ENCODE measurements at places on chromosomes 11 and 22. TPM values are rescaled to one million over a fixed set of nuclear protein-coding genes. Genes with fewer than 3 reads are reported as not detected.

- no peak overlapping the region for H3K4me3 ChIP-seq
- H3K36me3 ChIP-seq: no peaks in the 10 kb centered on the region
- peak; percentile 25 for DNase-seq
- H3K27me3 ChIP-seq: no peaks in the 10 kb centered on the region
These were observed 105.8 kb upstream of the ARHGAP42 start for GRCh38 chr11:100581318-100581717.

- no peaks in the 10 kb centered on the region for H3K36me3 ChIP-seq
- H3K4me1 ChIP-seq: no peaks in the 10 kb centered on the region
- no peak for DNase-seq
- H3K27ac ChIP-seq: no peak overlapping the region
- no peaks in the 10 kb centered on the region for H3K27me3 ChIP-seq
These were observed 12.6 kb downstream of the PRAME start for GRCh38 chr22:22546490-22546889.

Gene NCAPD3
- total RNA-seq: 6.7 TPM

DNA sequence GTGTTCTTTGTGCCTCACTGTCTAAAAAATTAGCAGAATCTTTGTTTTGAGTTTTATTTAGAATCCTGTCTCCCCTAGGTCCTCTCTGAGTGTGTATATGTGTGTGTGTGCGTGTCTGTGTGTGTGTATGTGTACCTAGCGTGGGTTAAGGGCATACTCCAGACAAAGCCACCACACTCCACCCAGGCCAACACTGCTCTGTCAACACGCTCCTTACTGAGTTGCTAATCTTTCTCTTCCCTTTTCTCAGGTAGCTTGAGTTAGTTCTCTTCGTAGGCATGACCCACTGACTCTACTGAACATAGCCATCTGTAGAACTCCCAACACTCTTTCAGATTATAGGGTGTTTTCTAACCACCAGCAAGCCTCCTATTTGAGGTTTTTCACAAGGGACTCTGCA lies 131.1 kb downstream of the LRRC4C start:
- no peak overlapping the region for H3K4me3 ChIP-seq
- H3K27ac ChIP-seq: no peak overlapping the region
- H3K4me1 ChIP-seq: no peaks in the 10 kb centered on the region
- H3K27me3 ChIP-seq: no peaks in the 10 kb centered on the region
- H3K36me3 ChIP-seq: no peaks in the 10 kb centered on the region

DNA sequence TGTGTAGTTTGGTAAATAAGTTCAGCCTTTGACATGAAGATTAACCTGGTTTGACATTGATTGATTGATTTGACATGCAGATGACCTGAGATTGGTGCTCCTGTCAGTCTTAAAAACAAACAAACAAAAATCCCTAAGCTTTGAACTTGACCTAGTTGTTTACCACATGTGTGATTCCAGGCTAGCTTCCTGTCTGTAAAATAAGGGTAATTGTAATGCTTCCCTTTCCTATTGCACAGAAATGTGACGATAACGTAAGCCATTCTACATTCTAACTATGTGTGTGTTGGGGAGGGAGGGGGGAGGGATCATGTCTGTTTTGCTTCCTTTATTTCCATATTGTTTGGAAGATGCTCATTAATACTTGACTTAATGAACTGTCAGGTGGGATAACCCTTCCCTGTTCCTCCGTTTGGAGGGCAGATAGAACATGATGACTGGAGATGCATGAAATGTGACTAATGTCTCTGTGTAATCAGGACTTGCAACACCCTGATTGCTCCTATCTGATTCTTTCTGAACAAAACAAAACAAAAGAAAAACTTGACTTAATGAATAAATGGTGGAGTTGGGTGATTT lies 106.1 kb upstream of the CLMP start:
- H3K27me3 ChIP-seq: no peaks in the 10 kb centered on the region
- H3K4me3 ChIP-seq: no peak overlapping the region
- no peaks in the 10 kb centered on the region for H3K36me3 ChIP-seq

GRCh38 chr11:72243173-72244059 lies 560 bp downstream of the PHOX2A start:
- H3K36me3 ChIP-seq: no peaks in the 10 kb centered on the region
- peaks cover 10% of the 10 kb centered on the region for H3K4me1 ChIP-seq
- H3K4me3 ChIP-seq: no peak overlapping the region

GRCh38 chr11:10268746-10269488 lies 25.1 kb downstream of the SBF2 start:
- DNase-seq: no peak
- H3K4me1 ChIP-seq: peaks cover 6% of the 10 kb centered on the region
- H3K4me3 ChIP-seq: no peak overlapping the region

Gene FOLH1
- total RNA-seq: not detected

Gene GGT1
- 1.3 TPM for total RNA-seq

Gene MRGPRX3
- total RNA-seq: not detected

Gene GPHA2
- total RNA-seq: not detected

Gene CLDN5
- 104 TPM for total RNA-seq

Gene CDCA5
- total RNA-seq: 1.00 TPM

Gene ACTN3
- total RNA-seq: 0.85 TPM

- no peak for DNase-seq
- H3K4me3 ChIP-seq: no peak overlapping the region
- H3K36me3 ChIP-seq: no peaks in the 10 kb centered on the region
- H3K27me3 ChIP-seq: no peaks in the 10 kb centered on the region
- no peaks in the 10 kb centered on the region for H3K4me1 ChIP-seq
These were observed 43.6 kb downstream of the SHISAL1 start for GRCh38 chr22:44269117-44269498.

GRCh38 chr11:105611572-105612441 lies 1.9 kb downstream of the GRIA4 start:
- DNase-seq: no peak
- no peaks in the 10 kb centered on the region for H3K4me1 ChIP-seq
- no peak overlapping the region for H3K4me3 ChIP-seq
- peaks cover 21% of the 10 kb centered on the region for H3K27me3 ChIP-seq
- no peaks in the 10 kb centered on the region for H3K36me3 ChIP-seq
- H3K27ac ChIP-seq: no peak overlapping the region

- H3K27ac ChIP-seq: no peak overlapping the region
- no peak for DNase-seq
- H3K36me3 ChIP-seq: no peaks in the 10 kb centered on the region
- no peaks in the 10 kb centered on the region for H3K27me3 ChIP-seq
- no peak overlapping the region for H3K4me3 ChIP-seq
These were observed 663.5 kb downstream of the BRD1 start for GRCh38 chr22:49163960-49164690.

DNA sequence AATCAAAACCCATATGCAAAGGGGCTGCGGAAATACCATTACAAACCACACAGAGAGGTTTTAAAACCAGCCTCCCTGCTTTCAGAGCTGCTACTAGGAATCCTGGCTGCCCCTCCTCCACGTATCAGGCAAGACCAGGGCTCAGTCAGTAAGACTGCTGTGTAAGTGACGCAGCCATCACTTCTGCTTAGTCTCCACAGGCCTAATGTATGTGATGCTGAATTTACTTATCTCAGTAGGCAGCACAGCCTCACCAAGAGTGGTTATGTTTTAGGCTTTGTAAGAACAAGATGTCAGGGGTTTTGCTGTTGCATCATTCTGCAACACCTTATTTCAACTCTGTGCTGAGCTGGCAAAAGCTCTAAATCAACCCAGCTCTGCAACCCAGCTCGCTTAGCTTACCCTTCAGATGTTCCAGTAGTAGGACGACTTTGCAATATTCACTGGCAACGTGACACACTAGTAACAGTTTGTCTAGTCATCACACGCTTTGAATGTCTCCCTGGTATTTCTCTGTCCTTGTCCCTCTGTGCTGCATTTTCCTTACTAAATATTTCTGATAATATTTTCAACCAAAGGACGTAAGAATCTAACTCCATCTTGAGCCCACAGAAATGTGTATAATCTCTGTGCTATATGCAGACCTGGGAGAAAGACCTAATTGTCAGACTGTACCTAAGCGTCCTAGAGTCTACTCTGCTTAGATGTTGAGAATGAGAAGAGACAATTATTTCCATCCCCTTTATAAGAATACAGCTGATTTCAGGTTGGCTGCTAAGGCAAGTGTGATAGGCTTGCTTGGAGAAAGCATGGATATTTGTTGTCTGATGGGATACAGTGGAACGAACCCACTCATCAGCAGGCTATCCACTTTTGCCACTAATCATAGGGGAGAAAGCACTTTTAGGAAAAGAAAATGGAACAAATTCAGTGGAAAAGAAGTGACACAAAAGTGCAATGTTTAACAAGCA lies 72.2 kb downstream of the LARGE2 start:
- peaks cover 27% of the 10 kb centered on the region for H3K4me1 ChIP-seq
- no peaks in the 10 kb centered on the region for H3K27me3 ChIP-seq
- H3K4me3 ChIP-seq: no peak overlapping the region
- no peaks in the 10 kb centered on the region for H3K36me3 ChIP-seq

DNA sequence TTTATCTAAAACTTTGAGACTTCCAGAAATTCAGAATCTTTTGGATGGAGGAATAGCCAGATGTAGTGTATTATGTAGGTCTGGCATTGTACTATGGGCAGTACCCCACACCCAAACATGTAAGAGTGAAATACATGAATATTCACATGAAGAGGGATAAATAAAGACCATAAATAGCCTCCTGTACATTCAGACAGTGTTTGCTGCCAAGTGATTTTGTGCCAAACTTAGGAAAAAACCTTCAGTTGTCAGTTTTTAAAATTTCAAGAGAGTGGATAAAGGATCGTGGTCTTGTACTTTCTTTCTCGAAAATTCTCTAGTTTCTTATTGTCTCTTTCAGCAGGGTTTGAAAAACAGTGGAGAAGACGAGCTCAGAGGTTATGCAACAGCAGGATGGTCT lies 150.3 kb upstream of the LARGE1 start:
- no peak overlapping the region for H3K4me3 ChIP-seq
- no peaks in the 10 kb centered on the region for H3K36me3 ChIP-seq
- no peak for DNase-seq
- no peaks in the 10 kb centered on the region for H3K4me1 ChIP-seq
- no peaks in the 10 kb centered on the region for H3K27me3 ChIP-seq

- DNase-seq: no peak
- H3K4me1 ChIP-seq: peaks cover 5% of the 10 kb centered on the region
- H3K4me3 ChIP-seq: no peak overlapping the region
- no peaks in the 10 kb centered on the region for H3K36me3 ChIP-seq
- H3K27ac ChIP-seq: no peak overlapping the region
These were observed 14.3 kb downstream of the ATP5MG start for GRCh38 chr11:118415739-118416068.

Gene SAA4
- total RNA-seq: 3.9 TPM
